ENCODE measurements at places on chromosomes 12 and 14. TPM values are rescaled to one million over a fixed set of nuclear protein-coding genes. Genes with fewer than 3 reads are reported as not detected.

Gene CCDC177
- total RNA-seq: 8.8 TPM

Gene TC2N
- 5.6 TPM for total RNA-seq

Gene VDR
- total RNA-seq: not detected

Gene PSMD9
- total RNA-seq: 20.7 TPM

Gene TAS2R13
- 25.0 TPM for total RNA-seq
